ENCODE measurements at places on chromosomes 11 and 22.

- DNase-seq, result no peak
Measured at GRCh38 chr11:64086258-64087123, 50.8 kb downstream of the FLRT1 start.

DNA sequence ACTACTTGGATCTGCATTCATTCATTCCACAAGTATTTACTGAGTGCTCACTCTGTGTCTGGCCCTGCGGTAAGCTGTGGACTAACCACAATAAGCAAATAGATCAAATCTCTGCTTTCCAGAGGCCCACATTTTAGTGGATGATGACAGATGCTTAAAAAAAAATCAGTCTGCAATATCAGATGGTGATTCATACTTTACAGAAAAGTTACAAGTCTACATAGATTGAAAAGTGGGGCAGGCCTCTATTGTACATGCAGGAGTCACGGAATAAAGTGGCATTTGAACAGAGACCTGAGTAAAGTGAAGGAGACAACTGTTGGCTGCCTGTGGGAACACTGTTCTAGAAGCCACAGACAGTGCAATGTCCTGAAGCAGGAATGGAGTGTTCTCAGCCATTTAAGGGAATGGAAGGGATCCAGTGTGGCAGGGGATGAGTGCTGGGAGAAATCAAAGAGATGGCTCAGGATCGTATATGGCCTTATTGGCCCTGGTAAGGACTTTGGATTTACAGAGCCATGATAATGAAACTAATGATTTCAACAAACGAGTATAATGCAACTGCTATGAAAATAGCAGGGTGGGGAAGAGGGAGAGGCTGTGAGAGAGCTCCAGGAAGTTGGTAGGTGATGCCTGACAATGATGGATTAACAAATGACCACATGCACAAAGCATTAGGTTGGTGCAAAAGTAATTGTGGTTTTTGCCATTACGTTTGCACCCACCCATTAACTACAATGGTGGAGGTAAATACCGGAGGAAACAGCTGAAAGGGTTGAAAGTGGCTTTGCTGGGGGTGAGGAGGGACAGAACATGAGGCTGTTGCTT, 31.1 kb downstream of the TMEM45B start:
- peak; percentile 93 for DNase-seq

DNA sequence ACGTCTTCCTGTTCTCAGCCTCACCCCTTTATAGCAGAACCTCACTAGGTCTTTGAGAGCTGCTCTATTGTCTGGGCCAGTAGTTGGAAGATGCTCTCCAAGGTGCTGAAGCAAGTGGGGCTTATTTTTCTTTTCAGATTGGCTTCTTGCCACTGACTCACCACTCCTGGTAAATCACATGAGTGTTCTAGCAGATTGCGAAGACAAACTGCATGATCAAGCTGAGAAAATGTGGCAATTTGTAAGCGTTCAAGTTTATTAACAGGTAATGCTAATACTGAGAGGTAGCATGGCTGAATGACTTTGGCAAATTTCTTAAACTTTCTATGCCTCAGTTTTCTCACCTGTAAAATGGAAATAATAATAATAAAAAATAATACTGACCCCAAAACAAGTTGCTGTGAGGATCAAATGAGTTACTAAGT, 59.2 kb downstream of the CACNG2 start:
- DNase-seq, result peak; percentile 77

GRCh38 chr11:1123970-1124369, 33.8 kb upstream of the MUC5AC start:
- no peak for DNase-seq

DNA sequence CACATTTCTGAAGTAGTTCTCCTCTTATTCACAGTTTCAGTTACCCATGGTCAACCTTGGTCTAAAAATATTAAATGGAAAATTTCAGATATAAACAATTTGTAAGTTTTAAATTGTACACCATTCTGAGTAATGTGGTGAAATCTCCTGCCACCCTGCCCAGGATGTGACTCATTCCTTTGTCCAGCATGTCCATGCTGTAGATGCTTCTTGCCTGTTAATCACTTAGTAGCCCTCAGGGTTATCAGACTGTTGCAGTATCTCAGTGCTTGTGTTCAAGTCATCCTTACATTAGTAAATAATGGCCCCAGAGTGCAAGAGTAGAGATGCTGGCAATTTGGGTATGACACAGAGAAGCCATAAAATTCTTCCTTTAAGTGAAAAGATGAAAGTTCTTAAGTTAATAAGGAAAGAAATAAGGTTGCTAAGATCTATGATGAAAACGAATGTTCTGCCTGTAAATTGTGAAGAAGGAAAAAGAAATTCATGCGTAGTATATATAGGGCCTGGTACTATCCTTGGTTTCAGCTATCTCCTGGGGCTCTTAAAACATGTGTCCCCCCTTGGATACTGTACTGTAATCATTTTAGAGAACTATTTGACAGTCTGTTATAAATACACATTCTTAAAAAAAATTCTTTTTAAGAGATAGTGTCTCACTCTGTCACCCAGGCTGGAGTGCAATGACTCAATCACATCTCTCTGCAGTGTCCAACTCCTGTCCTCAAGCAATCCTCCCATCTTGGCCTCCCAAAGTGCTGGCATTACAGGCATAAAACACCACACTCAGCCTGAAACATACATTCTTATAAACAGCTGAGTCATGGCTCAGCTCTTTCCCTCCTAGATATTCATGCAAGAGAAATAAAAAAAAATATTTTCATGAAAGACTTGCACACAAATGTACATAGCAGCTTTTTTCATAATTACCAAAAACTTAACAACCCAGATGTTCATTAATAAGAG, 31.3 kb downstream of the MTNR1B start:
- peak; percentile 56 for DNase-seq

All from AG09309 (cell line).